ENCODE measurements at places on chromosomes 16 and 17.

DNA sequence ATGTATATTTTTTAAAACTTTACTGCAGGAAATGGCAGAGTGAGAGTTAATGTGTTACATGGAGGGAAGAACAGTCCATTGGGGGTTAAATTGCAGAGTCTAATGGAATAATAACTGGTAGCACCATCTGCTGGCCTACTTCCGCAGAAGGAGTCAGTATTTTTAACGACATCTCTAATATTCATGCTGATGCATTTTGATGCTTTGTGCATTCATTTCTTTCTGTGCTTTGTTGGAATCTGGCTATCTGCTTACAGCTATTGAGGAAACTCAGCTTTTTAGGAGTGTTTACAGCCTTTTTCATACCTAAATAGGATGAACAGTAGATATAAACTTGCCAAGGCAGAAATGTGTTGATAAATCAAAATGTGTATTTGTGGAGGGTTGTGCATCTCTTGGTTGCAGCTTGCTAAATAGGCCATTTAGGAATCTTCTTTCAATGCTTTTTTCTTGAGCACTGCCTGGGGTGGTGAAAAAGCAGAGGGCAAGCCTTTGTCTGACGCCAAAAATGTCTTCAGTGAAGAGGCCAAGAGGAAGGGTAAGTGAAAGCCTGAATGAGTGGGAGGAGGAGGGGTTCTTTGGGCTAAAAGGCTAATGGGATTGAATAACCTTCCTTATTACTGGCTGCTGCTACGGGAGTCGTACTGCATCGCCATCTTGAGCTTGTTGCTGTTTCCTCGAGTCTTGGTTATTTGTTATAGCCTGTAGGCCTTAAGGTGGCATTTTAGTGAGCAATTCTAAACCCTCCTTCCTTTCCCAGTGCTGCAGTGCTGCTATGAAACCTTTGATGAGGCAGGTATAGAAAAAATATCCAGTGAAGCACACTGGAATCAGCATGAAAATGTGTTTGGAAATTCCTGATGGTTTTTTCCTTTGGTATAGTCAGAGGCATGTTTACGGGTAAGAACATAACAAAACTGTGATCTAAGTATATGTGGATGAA is 153.3 kb downstream of the CHD9 start:
- peak; percentile 78 for DNase-seq

GRCh38 chr16:89207993-89208392 is 7.7 kb upstream of the SLC22A31 start:
- DNase-seq: no peak

DNA sequence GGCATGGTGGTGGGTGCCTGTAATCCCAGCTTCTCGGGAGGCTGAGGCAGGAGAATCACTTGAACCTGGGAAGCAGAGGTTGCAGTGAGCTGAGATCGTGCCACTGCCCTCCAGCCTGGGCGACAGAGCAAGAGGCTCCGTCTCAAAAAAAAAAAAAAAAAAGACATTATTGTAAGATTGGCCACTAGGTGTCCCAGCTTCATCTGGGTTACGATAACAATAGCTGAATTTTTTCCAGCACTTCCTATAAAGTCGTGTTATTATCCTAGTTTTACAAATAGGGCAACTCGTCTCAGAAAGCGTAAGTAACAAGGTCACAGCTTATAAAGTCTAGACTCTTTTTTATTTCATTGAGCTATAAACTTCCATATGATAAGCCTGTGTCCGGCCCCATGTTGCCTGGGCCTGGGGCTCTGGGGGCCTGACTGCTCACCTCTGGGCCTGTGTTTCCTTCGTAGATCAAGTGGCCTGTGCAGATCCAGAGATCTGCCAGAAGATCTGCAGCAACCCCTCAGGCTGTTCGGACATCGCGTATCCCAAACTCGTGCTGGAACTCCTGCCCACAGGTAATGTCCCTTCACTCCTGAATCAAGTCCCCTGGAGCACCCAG is 60.5 kb downstream of the SLC5A11 start:
- DNase-seq: no peak

DNA sequence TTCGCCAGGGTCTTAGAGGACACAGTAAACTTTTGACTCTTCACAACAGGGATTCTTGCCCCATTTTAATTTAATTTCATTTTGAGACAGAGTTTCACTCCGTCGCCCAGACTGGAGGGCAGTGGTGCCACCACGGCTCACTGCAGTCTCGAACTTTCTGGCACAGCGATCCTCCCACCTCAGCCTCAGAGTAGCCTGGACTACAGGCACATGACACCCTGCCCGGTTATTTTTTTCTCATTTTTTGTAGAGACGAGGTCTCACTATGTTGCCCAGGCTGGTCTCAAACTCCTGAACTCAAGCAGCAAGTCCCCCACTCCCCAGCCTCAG is 329 bp upstream of the NLE1 start:
- no peak for DNase-seq

GRCh38 chr16:58039829-58040495 is 14.4 kb downstream of the MMP15 start:
- DNase-seq: no peak

DNA sequence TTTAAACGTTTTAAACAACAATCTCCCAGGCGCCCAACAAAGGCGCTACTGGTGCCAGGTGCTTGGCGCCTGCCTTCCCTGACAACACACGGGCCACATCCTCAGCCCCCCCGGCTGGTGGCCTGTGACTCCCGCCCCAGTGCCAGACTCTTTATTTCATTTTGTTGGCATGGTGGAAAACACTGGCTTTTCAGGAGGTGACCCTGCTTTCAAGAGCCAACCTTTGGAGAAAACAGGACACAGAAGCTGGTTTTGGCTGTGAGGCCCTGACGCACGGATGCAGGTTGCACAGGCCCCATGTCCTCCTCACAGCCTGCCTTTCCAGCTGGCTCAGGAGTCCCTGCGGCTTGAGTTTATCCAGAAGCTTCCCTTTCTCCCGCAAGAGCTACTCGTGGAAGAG is 100.0 kb downstream of the METRNL start:
- no peak for DNase-seq

DNA sequence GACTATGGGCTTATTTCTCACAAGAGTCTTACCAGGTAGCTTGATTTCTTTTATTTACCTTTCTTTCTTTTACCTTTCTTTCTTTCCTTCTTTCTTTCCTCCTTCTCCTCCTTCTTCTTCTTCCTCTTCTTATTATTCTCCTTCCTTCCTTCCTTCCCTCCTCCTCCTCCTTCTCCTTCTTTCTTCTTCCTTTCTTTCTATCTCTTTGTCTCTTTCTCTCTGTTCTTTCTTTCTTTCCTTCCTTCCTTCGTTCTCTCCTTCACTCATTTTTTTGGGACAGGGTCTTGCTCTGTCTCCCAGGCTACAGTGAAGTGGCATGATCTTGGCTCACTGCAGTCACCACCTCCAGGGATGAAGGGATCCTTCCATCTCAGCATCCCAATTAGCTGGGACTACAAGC is 363.6 kb upstream of the MAF start:
- no peak for DNase-seq

DNA sequence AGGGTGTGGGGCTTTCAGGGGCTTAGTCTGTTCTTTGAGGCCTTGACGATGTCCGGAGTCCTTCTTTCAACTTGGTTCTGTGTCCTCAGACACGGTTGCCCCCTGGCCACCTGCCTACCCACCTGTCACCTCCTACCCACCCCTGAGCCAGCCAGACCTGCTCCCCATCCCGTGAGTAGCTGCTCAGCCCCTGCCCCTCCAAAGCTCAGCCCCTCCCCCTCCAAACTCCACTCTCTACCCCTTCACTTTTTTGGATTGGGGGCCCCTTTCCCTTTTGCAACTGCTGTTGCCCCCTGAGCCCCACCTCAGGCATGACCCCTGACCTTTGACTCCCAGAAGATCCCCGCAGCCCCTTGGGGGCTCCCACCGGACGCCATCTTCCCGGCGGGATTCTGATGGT is 1.2 kb downstream of the LAT start:
- DNase-seq: no peak

- DNase-seq: no peak
These were observed 255.8 kb downstream of the CDH11 start for GRCh38 chr16:64866021-64866420.

- no peak for DNase-seq
These were observed 6.7 kb downstream of the GIT1 start for GRCh38 chr17:29582772-29583171.

DNA sequence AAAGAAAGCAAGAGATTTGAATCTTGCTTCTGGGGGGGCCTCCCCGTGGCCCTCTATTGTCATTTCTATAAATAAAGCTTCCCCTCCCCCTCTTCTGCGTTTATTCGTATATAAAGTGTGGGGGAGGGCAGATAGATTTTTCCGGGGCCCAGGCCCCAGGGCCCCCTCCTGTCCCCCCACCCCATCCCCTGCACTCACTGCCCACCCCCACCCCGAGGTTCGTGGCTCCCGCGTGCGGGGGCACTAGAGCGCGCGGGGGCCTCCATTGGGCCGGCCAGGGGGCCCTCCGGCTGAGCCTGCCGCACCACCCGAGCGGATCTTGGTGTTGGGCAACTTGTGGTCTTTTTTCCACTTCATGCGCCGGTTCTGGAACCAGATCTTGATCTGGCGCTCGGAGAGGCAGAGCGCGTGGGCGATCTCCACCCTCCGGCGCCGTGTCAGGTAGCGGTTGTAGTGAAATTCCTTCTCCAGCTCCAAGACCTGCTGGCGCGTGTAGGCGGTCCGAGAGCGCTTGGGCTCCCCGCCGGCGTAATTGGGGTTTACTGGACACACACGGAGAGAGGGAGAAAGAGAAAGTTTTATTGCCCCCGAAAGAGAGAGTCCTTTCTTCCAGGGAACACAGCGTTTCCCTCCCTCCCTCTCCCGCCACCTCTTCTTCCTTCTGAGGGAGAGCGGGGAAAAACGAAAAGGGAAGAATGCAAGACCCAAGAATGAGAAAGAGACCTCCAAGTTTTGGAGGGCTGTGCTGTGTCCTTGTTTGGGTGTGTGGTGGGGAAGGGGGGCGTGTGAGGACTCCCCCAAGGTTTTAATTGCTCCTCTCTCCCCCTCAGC is 1.5 kb downstream of the HOXB4 start:
- DNase-seq: no peak

- DNase-seq: no peak
These were observed at the start of gene ZSCAN10 for GRCh38 chr16:3098459-3099394. Gene ZSCAN10 (minus strand): TSS chr16:3099294. CDS start chr16:3092937, 6,357 bp downstream.

- no peak for DNase-seq
These were observed 299.6 kb upstream of the CCL2 start for GRCh38 chr17:33955461-33955860.

DNA sequence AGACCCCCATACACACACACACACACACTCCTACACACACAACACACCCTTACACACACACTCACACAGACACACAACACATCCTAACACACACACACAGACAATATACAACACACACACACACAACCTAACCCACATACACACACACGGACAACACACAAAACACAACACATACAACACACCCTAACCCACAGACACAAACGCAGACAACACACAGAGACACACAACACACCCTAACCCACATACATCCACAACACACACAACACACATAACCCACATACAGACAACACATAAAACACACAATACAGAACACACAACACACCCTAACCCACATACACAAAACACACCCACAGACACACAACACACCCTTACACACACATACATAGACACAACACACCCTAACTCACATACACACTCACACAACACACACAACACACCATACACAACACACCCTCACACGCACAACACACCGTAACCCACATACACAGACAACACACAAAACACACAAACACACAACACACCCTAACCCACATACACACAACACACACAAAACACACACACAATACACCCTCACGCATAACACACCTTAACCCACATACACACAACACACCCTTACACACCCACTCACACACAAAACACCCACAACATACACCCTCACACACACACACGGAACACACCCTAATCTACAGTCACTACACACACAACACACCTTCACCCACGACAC is 4.4 kb downstream of the ASGR1 start:
- no peak for DNase-seq

DNA sequence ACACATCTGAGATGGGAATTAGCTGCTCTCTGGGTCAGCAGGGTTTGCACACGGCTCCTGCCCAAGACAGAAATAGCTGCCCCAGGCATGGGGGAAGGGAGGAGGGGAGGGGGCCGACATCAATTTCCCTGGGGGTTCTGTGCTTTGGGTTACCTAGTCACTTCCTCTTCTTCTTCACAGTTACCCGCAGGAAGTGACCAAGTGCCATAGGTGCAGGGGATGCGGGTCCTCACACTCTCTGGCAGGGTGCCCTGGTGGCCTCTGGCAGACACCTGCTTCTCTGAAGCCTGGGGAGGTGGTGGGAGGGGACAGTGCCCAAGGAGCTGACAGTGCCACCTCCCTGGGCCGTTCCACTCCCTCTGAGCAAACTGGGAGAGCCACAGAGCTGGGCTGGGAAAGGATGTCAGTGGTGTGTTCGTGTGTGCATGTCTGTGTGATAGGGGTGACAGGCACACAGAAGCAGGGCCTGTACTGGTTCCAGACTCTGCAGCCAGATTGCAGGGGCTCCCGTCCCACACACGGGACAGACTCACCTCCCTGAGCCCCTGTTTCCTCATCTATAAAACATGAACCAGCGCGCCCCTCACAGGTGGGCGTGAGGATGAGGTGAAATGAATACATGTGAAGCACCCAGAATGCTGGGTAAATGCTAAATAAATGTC is 18.2 kb downstream of the SCN4A start:
- no peak for DNase-seq

GRCh38 chr17:71974051-71974450 is 146.8 kb upstream of the SOX9 start:
- no peak for DNase-seq

GRCh38 chr17:41013606-41014005 is 4.7 kb upstream of the KRTAP3-1 start:
- DNase-seq: no peak

GRCh38 chr17:50064253-50065001 is 8.5 kb downstream of the ITGA3 start:
- DNase-seq: no peak

DNA sequence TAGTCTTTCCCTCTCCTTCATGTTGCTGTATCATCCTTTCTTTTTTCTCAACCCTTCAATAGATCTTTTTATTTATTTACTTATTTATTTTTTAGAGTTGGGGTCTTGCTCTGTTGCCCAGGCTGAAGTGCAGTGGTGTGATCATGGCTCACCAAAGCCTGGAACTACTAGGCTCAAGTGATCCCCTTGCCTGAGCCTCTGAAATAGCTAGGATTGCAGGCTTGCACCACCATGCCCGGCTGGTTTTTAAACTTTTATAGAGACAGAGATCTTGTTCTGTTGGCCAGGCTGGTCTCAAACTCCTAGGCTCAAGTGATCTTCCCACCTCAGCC is 51.7 kb downstream of the SNX29 start:
- DNase-seq: no peak

GRCh38 chr16:27780468-27781194 is 230.7 kb downstream of the KATNIP start:
- no peak for DNase-seq
